Fibroblast of upper back skin (primary cell): ENCODE measurements at places on chromosomes 13 and 19.

- no peak for DNase-seq
Observed at GRCh38 chr13:84491952-84492351, 609.7 kb upstream of the SLITRK1 start.

- DNase-seq = no peak
Observed at GRCh38 chr13:27967736-27968315, 1.3 kb downstream of the CDX2 start.

DNA sequence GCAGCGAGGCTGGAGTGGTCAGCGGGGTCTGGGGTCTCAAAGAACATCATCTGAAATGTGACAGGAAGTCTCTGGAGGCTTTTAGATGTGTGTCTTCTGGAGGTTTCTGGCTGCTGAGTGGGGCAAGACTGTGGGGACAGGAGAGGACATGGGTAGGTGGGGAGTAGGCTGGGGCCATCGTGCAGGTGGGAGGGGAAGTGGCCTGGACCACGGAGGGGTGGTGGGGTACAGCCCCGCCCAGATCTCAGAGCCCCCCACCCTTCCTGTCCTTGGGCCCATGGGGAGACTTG is 6.2 kb downstream of the AP1M1 start:
- DNase-seq = no peak

DNA sequence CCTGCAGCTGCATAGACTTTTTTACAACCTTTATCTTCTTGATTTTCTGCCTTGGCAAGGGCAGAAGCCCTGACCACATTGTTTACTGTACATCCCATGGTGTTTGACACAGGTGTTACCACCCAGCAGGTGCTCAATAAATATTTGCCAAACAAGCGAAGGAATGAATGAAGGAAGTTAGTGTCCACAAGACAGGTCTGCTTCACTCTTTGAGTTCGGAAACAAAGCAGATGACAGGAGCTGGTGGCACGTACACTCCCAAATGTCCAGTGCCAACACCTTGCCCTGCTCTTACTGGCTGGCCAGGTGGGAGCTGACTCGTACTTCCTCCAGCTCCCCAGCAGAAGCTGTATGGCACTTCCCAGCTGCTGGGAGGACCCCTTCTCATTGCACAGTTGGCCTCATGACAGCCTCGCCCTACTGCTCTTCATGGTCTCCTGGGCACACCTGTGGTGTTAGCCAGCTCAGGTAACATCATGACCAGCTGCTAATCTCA is 22.0 kb upstream of the MUC16 start:
- no peak for DNase-seq

GRCh38 chr19:9720541-9720940 is 45.6 kb upstream of the ZNF562 start:
- DNase-seq = no peak

GRCh38 chr13:24253520-24254145 is 55.7 kb upstream of the C1QTNF9 start:
- DNase-seq = no peak
